ENCODE measurements at places on chromosomes 4 and X.

GRCh38 chr4:125464146-125464545, 149.4 kb downstream of the FAT4 start:
- no peak for DNase-seq

- DNase-seq = no peak
These were observed 18.5 kb upstream of the DCAF4L1 start for GRCh38 chr4:41963105-41963504.

GRCh38 chr4:87688316-87688715, 38.2 kb downstream of the DMP1 start:
- no peak for DNase-seq

DNA sequence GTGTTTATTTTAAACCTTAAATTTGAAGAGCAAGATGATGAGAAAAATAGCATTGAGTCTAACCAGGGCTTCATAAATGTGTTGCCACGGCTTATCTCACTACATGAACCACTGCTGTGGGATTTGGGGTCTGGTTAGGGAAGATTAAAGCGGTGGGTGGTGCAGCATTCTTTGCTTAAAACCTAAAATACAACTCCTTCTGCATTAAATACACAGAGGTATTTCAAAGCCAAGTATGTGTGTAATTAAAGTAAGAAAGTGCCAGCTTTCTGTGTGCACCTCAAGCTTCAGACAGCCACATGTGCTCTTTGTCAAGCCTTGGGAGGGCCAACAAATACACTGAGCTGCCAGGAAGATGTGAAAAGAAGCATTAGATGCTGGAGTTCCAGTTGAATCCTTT, 128.0 kb downstream of the CPE start:
- DNase-seq = no peak

GRCh38 chr4:89535251-89535650, 227.7 kb upstream of the GPRIN3 start:
- DNase-seq = no peak

- DNase-seq = no peak
These were observed 464.6 kb downstream of the PCDH18 start for GRCh38 chr4:137067735-137068134.

DNA sequence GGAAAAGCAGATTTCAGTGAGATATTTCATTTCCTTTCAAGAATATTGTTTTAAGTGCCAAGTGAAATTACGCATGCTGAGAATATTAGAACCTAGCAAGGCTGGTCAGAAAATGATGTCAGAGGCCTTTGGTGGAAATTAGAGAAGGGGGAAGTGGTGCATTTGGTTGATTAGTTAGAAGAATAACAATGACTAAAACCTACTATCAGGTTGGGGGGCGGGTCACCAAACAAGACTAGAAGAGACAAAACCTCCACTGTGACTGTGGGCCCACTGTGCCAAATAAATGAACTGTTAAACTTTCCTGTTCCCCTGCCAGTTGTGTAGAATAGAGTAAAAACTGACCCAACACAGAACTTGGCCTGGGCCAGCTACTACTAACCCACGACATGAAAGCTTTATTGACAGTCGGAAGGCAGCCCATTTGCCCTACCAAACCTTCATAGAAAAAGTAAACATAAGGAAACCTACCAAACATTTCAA, 2.9 kb downstream of the RAPGEF2 start:
- no peak for DNase-seq

DNA sequence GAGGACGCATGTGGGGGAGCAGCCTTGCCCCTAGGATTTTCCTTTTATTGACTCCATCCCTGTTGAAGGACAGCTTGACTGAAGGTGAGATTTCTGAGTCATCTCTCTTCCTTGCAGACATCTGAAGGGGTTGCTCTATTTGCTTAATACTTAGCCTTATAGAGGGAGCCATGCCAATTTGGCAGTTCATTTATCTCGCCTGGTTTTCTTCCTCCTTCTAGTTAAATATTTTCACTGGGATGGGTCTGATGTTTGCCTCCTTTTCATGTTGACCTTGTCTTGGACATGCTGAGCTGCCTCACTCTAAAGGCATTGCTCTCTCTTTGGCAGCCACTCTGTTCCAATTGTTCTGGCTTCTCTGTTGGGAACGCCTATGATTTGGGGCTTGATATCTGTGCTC, 151.0 kb upstream of the PSAPL1 start:
- DNase-seq = no peak

- no peak for DNase-seq
These were observed at the start of gene NR0B1 for GRCh38 chrX:30309139-30309571. Gene NR0B1 (minus strand): TSS chrX:30309390. CDS start chrX:30309363, 27 bp downstream.

All from central memory CD8-positive, alpha-beta T cell (primary cell).